Activated CD8-positive, alpha-beta T cell treated with anti-CD3 and anti-CD28 coated beads for 36 hours (primary cell): ENCODE measurements at places on chromosomes 4 and X.

DNA sequence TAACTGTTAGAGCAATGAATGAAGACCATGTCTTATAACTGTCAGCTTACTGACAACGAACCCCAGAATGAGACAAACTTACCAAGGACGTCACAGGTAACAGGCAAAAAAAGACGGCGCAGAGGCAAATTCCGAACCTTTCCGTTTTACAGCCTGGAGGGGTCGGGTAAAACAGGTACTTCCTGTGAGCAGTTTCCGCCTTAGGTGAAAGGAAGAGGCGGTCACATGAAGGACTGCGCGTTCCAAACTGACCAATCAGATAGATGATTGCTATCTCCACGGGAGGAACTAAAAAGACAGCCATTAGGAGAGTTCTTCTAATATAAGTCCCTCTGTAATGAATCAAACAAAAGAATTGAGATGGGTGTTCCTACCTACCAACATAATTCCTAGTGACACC lies at the start of gene COX7B2:
Gene COX7B2 (minus strand): TSS at position 168 of the 400 bp plus-strand sequence. CDS start 174,053 bp downstream, outside the sequence.
- no peak for DNase-seq

- no peak for DNase-seq
Observed at GRCh38 chr4:37799941-37800554, 26.4 kb upstream of the PGM2 start.

DNA sequence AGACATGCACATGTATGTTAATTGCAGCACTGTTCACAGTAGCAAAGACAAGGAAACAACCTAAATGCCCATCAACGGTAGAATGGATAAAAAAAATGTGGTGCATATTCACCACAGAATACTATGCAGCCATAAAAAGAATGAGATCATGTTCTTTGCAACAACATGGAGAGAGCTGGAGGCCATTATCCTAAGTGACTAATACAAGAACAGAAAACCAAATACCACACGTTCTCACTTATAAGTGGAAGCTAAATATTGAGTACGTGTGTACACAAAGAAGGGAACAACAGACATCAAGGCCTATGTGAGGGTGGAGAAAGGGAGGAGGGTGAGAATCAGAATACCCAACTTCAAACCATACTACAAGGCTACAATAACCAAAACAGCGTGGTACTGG lies 17.4 kb upstream of the LNX1 start:
- no peak for DNase-seq

- DNase-seq, result no peak
Observed at GRCh38 chr4:85952972-85953650, 406.7 kb downstream of the MAPK10 start.
